ENCODE measurements at places on chromosomes 7 and 10.

DNA sequence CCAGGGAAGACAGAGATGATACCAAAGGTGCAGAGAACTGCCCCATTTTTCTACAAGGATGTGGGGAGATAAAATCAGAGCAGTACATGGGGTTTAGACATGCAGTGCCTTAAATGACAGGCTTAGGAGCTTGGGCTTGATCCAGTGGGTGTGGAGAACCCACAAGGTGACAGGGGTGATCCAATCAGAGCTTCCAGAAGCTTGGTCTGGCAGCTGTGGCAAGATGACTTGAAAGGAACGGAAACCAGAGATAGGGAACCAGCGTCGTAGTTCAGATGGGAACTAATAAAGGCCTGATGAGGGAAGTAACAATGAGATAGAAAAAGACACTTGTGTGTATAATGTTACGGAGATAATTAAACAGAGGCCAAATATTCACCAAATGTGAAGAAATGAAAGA, 80.7 kb downstream of the SLC37A3 start:
- DNase-seq = no peak

DNA sequence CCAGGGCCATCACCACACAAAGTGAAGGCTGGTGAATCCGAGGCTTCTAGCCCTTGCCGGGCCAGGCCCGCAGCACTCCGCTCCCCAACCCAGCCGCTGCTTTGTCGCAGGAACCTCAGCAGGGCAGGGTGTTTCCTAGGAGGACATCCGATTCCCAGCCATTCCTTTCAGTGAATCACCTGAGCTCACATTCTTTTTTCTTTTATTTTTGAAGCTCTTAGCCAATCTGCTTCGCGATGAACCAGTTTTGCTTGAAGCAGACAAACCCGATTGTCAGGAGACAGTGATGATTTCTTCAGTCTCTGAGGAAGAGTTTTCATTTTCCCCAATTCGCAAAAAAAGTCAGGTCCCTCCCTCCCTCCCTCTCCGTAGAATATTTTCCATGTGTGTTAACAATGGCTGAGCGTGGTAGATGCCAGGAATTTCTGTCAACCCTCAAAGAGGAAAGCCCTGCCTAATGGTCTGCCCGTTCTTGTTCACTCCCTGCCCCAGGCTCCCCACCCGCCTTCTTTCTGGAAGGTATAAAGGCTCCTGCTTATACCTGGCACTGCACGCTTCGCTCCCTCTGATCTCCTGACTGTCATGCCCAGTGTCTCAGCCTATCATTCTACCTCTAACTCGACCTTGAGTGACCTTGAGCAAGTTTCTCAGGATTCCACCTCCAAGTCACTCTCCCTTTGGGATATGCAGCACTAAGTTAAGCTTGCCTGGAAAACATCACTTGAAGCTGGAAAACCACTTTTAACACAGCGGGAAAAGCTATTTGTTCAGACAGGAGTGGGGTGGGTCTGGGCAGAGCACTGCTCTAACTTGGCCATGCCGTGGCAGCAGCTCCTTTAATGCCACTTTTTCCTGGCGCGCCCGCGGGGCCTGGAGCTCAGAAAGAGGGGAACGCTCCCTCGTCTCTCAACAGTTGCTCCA, 35.1 kb downstream of the EGFR start:
- no peak for DNase-seq

DNA sequence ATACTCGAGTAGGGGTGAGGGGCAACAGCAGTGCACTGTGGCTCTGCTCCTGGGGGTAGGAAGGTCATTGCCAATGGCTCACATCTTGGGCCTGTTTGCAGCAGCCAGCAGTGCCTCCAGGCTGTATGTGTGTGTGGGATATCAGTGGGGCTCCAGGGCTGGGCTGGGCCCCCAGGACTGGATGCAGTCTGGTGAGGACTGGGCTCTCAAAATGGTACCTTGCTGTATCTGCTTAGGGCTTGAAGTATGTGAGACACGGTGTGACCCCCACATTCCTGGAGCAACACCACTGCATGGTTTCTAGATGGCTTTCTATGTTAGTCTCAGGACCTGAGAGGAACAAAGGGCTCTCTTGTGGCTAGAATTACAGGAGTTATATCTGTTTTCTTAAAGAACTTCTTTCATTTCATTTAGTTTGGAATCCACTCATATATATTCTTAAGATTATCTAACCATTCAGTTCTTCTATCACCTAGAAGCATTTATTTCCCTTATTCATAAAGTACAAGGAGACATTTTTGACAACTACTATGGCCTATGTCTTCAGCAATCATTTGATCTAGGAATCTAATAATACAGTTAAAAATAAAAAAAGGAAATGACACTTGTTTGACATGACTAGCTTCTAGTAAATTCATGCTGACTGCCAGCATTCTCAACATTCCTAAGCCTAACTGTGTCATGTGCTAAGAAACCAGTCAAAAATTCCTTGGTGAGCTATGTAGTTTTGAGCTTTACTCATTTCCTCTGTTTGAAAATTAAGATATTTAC, 443.2 kb upstream of the SEMA3A start:
- no peak for DNase-seq

DNA sequence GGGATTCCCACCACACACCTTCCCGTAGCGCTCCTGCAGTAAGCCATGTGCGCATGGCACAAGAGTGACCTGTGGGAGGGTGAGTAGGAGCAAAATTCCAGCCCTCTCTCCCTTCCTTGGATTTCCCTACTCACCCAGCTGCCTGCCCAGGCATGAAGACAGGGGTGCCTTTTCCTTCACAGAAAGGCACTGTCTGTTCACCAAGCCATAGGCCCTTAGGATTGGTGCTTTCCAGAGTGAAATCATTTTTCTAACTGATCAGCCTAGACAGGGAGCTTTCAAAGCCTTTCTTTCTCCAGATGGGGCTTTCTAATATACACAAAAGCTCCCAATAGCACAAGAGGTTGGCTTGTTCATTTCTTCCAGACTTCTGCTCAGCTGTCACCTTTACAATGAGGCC, 79.7 kb downstream of the CTTNBP2 start:
- DNase-seq = no peak

DNA sequence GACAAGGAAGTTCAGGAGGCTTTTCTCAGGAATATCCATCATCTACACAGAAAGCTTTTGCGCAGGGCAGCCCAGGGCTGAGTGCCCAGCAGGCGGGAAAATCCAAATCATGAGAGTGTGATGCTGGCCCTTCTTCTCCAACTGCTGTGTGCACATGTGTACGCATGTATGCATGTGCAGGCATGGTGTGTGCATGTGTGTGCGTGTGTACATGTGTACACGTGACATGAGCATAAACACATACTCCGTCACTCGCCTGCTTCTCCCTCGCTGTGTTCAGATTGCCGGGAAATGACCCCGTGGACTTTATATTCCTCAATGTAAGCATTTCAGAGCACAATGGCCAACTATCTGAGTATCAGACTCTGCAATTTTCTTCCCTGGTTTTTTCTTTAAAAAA, 85.1 kb downstream of the PRPF18 start:
- no peak for DNase-seq

DNA sequence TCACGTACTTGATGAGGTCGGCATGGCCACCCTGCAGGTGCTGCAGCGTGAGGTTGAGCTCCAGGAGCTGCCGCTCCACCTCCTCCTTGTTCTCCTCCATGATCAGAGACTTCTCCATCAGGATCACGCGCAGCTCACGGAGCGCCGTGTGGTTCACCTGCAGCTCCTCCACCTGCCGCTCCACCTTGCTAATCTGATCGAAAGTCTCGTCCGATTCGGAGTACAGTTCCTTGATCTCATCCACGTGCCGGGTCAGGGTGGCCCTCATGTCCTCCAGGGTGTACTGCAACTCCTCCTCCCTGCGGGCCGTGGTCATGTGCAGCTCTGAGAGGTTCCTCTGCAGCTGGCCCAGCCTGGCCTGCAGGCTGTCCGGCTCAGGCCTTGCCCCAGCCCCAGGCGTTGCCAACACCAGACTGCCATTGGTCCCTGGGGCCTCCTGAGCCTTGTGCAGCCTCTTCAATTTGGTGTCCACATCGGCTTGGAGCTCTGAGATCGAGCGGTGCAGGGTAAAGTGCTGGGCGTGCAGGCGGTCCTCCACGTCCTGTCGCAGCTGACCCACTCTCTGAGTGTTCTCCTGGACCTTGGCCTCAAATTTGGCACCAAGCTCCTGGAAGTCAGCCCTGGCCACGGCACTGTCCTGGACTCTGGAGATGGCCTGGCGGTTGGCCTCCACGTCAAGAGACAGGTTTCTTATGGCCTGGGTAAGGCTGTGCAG, 13.9 kb downstream of the MMRN2 start:
- no peak for DNase-seq

DNA sequence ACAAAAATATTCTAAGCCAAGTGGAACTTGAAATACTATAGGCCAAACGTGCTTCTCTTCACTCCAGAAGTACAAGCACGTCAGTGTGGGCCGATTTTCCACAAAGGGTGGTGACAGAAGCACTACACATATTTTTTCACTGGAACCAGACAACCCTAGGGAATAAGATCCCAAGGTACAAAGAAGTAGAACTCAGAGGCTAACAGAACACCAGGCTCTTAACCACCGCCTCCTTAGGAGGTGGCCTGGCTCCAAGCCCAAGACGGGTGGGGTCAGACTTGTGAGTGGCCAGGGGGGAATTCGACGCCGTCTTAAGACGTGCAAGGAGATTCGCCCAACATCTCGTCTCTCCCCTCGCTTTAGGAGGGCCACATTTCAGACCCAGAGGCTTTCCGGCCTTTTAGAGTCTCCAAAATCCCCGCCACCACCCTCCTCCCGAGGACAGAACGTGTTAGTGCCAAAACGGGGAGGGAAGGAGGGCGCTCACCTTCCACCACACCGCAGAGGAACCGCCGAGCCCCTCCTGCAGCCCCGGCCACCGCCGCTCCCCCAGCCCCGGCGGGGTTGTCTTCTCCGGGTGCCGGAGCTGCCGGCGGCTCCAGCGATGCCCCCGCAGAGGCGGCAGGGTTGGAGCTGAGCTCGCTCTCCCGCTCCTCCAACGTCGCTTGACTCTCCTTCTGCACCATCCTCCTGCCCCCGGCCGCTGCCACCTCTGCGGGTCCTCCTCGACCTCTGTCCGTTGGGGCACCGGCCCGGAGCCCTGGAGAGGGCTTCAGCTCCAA, 716 bp downstream of the OGA start:
- peak; percentile 37 for DNase-seq

DNA sequence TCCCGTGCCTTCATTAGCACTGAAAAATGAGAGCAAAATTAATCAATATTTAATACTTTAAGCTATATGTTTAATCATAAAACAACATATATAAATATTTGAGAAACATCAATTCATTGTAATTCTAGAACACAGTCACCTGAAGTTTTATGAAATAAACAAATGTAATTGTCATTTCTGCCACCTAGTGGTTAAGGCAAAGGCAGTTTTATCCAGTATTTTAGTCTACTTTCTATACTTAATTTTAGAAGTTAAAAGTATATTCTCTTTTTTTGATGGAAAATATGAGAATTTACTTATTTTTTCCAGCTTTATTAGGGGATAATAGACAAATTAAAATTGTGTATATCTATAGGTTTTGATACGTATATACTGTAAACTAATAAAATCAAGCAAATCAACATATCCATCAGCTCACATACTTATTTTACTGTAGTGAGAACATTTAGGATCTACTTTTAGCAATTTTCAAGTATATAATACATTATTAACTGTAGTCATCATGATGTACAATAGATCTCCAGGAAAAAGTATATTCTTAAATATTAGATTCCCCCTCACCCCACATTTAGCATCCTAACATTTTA, 16.9 kb downstream of the PCGF6 start:
- no peak for DNase-seq

DNA sequence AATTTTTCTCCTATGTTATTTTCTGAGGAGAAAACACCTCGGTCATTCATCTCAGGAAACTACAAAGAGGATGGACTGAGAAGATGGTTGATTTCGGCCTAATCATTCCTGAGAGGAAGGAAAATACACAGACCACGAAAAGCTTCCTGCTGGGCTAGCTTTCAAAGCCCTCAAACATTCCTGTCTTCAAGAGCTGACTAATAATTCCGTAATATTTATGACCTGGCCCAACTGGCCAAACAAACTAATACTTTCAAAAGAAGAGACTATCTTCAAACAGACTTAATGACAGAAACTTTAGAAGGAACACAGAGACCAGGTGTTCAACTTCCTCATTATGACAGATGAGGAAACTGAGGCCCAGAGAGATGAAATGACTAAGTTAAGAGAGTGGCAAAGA, 215.1 kb upstream of the FRMD4A start:
- DNase-seq = no peak

GRCh38 chr10:131831561-131831960, 69.2 kb upstream of the PPP2R2D start:
- DNase-seq = no peak

GRCh38 chr10:121525251-121526134, 72.8 kb downstream of the FGFR2 start:
- DNase-seq = no peak

DNA sequence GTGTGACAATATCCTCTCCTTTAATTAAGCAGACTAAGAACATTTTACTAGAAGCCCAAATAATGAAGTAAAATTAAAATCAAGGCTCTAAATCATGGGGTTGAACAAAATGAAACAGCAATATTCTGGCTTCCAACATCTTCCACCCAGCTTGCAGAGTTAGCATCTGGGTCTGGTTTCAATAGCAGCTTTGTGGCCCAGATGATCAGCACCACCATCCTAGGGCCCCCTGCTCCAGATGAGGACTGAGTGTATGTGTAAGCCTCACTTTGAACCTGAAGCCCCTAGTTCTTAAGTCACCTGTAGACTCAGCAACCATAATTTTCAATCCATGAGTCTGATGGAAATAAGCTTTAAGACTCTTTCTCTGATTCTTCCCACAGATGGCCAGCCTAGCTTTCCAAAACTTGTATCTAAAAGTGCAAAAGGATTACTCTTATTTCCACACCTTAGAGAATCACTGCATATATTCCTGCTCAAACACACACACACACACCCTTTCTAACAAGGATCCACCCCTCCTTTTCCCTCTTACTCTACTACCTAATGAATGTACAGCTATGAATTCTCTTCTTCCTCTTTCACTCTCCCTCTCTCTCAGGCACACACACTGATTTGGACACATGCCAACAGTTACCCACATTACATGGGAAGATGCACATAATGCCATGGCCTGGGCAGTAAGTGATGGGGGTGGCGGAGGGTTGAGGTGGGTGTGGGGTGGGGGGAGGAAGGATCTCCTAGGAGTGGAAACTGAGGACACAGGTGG, 3.5 kb downstream of the DENND11 start:
- no peak for DNase-seq

GRCh38 chr7:70557338-70557737, 574.6 kb upstream of the GALNT17 start:
- no peak for DNase-seq

DNA sequence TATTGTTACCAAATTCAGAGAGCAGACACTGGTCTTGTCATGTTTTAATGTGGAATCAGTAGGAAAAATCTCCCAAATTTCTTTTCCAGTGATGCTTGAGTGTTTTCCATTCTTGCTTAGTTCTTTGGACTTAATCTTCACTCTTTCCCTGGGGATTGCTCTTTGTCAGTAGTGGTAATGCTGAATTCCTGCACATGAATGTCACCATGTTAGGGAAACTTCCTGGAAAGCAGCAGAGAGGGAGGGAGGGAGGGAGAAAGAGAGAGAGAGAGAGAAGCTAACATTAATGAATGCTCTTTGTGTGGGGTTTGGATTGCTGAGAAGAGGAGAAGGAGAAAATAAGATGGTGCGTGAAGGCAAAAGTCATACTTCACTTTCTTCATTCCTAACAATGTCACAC, 295.3 kb upstream of the COBL start:
- no peak for DNase-seq

- DNase-seq = no peak
Measured at GRCh38 chr7:156722043-156722826, 81.7 kb downstream of the RNF32 start.

GRCh38 chr7:113402005-113402404, 283.7 kb upstream of the SMIM30 start:
- DNase-seq = no peak

GRCh38 chr7:91427051-91427450, 162.8 kb downstream of the FZD1 start:
- DNase-seq = no peak

Data from esophagus squamous epithelium (tissue), 5 donors.